Astrocyte of the spinal cord (primary cell): ENCODE measurements at places on chromosomes 2 and 18.

GRCh38 chr2:157337978-157338377 is 12.4 kb upstream of the ERMN start:
- DNase-seq: no peak

- no peak for DNase-seq
These were observed 102.6 kb downstream of the MTCL1 start for GRCh38 chr18:8808001-8808400.

DNA sequence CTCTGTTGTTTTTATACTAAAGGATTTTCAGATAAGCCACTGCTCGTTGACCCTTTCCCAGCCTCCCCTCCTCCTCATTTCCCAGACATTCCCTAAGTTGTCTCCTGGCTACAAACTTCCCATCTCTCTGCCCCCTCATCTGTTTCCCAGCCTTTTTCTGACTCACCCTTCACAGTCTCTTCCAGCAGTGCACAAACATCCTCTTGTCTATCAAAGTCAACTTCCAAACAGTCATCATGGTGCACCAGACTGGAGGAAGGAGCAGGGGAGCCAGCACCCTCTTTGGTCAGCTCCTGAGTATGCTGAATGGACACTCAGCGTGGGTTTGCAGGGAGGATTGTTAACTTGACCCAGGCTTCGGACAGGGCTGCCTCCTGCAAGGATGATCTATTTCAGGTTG is 26.6 kb upstream of the SPRED2 start:
- DNase-seq: no peak

- no peak for DNase-seq
These were observed 81.6 kb downstream of the EPB41L3 start for GRCh38 chr18:5462227-5462626.

DNA sequence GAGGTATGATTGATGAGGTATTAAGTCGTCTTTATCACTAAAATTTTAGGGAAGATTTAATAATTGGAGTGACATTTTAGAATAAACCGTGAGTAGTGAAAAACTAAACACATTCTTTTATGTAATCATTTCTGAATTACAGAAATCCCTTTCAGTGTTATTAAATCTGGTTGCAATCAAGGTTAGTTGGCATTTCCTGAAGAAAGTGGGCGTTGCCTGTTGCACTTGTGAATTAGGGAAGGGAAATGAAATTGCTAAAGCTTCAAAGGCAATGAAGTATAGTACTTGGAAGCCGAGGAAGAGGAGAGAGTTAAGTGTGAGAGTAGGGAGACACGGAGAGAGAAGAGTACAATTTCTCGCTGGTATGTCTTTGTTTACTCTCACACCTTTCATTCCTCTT is 274.5 kb downstream of the SLC8A1 start:
- no peak for DNase-seq

DNA sequence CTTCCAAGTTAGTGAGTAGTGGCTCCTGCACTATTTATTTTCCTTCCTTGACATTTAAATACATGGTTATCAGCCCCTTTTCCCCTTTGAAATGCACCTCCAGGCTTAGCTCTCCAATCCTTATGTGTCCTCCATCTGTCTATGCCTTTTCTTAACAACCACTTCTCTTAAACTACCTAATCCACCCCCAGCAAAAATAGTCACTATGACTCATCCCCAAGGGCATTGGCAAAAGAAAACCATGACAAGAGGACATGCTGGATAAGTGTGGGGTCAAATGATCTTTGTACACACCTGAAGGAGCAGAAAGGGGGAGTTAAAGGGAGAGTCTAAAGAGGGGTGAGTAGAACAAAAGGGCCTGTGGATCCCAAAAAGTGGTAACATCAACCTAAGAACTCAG is 127.2 kb downstream of the ANKRD44 start:
- peak; percentile 29 for DNase-seq

- DNase-seq: no peak
These were observed 492.5 kb upstream of the SPHKAP start for GRCh38 chr2:228673876-228674554.

DNA sequence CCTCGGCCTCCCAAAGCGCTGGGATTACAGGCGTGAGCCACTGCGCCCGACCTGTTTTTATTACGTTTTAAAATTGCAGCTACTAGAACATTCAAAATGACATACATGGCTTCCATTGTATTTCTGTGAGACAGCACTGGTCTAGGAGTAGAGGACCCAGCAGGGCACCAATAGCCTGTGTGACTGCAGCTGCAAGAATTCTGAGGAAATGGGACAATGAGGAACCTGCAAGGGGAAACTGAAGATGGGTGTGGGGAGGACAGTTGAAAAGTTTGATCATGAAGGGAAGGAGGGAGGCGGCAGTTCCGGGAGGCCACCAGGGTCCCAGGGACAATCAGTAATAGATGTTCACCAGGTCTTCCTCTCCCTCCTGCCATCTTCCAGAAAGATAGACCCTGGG is 13.9 kb upstream of the DNPEP start:
- no peak for DNase-seq

- DNase-seq: no peak
These were observed 37.9 kb upstream of the MAP4K3 start for GRCh38 chr2:39475006-39475405.

- DNase-seq: no peak
These were observed 180.6 kb downstream of the ZNF521 start for GRCh38 chr18:25171334-25171733.

DNA sequence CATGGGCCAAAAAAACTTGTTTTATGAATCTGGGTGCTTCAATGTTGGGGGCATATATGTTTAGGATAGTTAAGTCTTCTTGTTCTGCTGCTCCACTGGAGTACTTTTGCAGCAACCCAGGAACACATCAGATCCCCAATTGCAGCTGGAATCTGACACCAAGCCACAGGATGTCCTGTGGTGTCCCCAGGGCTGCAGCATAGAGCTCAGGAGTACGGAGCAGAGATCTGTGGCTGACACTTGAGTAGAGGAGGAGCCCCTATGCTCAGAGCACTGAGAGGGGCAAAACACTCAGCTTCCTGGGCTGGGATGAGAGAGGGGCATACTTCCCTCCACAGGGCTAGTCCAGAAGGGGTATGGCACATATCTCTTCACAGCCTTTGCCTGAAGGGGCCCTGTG is 138.9 kb upstream of the ERBB4 start:
- DNase-seq: no peak

DNA sequence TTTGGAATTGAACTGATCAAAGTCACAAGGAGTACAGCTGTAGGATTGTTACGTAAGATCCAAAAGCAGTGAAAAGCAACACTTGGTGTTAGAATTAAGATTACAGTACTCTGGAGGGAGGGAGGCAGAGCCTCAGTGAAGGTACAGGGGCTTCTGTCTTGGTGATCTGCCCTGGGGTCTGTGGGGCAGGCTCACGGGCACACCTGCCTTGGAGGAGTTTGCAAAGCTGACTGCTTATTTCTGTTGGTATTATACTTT is 114.9 kb downstream of the NCK2 start:
- no peak for DNase-seq

DNA sequence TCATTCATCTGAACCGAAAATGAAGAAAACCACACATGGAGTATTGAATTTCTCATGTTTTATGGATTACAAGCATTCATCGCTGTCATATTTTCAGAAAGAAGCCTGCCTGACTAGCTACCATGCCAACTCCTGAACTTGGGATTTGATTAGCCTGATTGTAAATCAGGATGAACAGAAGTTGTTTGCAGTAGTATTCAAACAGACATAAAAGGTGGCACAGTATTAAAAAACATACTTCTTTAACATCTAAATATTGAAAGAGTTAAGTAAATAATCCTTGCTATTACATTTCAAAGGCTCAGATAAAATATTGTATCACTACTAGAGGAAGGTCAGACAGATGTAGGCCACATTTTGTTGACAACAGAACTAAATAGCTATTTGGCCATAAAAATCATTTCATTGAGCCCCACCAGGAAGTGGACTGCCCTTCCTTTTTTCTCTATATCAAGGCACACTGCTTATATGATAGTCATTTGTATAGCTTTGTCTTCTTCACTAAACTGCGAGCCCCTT is 21.6 kb downstream of the SLC38A11 start:
- DNase-seq: no peak

DNA sequence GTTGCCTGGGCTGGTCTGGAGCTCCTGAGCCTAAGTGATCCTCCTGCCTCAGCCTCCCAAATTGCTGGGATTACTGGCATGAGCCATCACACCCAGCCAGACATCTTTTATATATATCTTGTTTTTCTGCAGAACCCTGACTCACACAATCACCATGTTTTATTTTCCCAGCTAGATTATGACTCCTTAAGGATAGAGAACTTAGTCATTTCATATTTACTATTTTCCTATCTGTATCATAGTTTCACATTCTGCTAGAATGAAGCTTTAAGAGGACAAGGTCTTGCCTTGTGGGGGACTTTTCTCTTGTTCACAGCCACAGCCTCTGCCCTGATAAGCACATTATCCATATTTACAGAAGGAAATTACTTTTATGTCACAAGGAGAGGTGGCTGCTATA is 73.9 kb downstream of the LBH start:
- DNase-seq: peak; percentile 25

GRCh38 chr18:75656035-75656434 is 228.5 kb upstream of the SMIM21 start:
- DNase-seq: no peak

GRCh38 chr2:143473820-143474219 is 344.6 kb downstream of the ARHGAP15 start:
- no peak for DNase-seq

GRCh38 chr2:69491864-69492263 is 54.6 kb upstream of the NFU1 start:
- DNase-seq: no peak

DNA sequence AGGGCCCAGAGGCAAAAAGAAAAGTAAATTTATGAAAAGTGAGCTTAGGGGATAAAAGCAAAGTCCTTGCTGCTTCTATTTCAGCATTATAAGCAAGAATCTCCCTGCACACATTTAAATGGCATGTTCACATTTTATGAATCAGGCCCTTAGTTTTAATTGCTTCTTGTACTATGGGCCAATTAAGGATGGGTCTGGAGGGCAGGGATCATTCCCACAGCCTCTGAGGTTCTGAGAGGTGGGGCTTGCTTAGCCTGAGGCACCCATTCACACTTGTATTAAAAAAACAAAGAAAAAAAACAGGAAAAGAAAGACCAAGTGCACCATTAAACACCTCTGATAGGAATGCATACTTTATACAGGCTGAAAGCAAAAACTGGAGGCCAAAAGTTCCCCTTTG is 565.1 kb downstream of the BCL11A start:
- DNase-seq: no peak

DNA sequence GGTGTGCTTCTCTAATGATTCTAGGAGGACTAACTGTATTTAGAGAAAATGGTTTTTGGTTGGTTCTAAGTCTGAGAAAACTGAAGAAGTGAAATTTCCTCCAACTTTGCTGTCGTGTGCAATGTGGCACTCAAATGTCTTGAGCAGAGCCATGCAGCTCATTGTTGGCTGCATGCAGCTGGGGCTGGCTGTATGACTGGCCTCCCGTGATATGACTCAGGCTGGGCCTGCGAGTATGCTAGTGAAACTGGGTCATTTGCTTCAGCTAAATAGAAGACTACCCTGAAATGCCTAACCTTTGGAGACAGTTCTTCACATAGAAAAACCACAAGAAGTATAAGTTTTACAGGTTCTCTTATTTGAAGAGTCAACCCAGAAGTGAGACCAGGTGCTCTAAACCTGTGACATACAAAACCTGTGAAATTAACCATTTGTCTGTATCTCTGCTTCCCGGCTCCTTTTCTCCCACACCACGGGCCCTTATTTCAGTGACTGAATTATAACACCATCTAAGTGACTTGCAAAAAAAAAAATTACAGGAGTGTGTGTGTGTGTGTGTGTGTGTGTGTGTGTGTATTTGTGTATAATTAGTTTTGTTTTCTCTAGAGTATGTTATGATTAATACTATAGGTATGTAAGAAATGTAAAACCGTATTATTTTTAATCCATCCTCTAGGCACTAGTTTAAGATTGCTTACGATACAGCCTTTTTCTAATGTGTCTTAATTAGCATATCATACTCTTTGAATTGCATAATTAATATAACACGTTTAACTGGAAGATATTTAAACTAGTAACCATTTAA is 15.9 kb downstream of the POLI start:
- peak; percentile 72 for DNase-seq

DNA sequence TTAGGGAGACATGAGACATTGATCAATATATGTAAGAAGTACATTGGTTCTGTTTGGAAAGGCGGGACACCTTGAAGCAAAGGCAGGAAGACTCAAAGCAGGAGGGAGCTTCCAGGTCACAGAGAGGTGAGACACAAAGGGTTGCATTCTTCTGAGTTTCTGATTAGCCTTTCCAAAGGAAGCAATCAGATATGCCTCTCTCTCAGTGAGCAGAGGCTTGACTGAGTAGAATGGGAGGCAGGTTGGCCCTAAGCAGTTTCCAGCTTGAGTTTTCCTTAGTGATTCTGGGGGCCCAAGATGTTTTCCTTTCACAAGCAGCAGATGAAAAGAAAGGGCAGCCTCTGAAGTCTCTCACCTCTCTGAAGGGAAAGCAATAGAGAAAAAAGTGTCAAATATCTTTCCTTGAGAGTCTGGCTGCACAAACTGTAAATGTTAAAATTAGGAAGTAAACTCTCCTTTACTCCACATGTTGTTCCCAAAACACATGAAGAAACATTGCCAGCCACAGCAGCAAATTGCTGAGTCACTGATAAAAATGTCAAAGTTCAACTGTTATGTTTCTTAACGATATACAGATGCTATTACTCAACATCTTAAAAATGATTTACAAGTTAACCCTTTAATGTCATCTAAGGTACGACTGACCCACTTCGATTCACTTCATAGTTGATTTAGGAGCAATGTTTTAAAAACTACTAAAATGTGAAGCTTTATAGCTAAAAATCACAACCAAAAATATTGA is 40.3 kb downstream of the CYB5A start:
- peak; percentile 61 for DNase-seq

- DNase-seq: no peak
These were observed 134.2 kb upstream of the HS6ST1 start for GRCh38 chr2:128452536-128453530.

GRCh38 chr18:76963936-76964335 is 141.6 kb downstream of the ZNF236 start:
- no peak for DNase-seq

DNA sequence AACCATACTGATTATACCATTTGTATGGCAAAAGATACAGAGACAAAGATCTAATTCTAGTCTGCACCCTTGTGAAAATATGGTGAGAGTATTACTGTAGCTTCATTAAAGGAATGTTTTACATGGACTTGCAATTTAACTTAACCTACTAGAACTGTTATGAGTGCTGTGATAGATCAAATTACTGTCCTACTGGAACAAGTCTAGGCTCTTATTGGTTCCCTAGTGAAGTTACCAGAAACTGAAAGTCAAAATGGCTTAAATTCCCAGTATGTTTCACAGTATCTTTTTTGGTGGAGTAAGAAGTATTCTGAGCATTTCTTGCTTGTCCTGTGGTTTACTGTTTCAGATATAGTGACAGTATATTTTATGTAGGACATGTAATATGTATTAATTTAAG is 3.8 kb upstream of the TBR1 start:
- peak; percentile 36 for DNase-seq

DNA sequence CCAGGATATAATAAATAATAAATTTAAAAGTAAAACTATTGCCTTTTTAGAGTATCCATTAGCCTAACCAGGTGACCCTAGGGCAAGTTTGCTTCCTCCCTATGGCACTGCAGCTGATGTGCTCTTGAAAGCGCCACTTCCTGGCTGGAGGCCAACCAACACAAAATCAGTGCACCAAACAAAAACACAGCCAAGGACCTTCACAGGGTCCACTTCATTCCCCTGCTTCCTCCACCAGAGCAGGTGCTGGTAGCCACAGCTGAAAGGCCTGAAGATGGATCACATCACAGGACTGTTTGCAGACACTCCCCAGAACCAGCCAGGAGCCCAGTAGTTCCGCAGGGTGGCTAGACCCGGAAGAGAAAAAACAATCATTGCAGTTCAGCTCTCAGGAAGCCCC is 108.8 kb downstream of the TWIST2 start:
- no peak for DNase-seq

- DNase-seq: no peak
These were observed 173.2 kb downstream of the SOCS6 start for GRCh38 chr18:70462078-70462439.
